Stimulated activated CD4-positive, alpha-beta T cell treated with anti-CD3 and anti-CD28 coated beads, Interleukin-1b, Interleukin-23, amount 100 ng/mL, for 1 hour (primary cell): ENCODE measurements at places on chromosomes 3 and 15.

GRCh38 chr3:184160456-184160855, 5.3 kb downstream of the DVL3 start:
- no peak for DNase-seq

DNA sequence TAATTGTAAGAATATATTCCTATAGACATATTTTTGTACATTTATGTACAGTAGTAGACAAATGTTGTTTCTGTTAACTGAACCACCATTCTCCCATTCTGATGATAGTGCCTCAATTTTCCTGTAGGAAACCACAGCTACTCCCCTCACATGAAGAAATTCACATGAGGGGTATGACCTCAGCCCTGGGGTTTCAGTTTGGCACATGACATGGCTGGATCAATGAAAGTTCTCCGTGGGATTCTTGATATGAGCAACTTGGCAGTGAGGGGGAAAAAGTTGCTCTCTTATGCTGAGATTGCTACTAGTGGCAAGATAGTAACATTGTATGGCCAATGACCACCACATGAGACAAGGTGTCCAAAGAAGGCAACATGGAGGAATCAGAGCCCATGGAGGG, 1090.3 kb upstream of the CFAP20DC start:
- no peak for DNase-seq

DNA sequence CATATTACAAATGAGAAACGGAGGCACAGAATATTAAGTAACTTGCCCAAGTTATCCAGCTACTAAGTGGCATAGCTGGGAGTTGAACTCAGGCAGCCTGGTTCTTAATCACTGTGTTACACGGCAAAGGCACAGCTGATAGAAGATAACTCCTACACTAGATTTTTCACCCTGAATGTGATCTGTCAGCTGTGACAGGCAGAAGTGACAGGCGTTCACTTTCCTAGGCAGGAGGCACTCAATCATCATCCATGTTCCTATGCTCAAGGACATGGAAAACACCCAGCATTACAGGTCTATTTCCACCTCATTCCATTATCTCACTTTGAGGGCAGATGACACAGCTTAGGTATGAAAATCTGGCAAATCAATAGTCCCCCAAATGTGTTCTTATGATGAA, 35.6 kb downstream of the TBC1D2B start:
- no peak for DNase-seq

GRCh38 chr3:45414823-45415222, 26.4 kb downstream of the LARS2 start:
- DNase-seq: no peak

- peak; percentile 50 for DNase-seq
Measured at GRCh38 chr15:28975766-28976179, 90.0 kb downstream of the APBA2 start.

DNA sequence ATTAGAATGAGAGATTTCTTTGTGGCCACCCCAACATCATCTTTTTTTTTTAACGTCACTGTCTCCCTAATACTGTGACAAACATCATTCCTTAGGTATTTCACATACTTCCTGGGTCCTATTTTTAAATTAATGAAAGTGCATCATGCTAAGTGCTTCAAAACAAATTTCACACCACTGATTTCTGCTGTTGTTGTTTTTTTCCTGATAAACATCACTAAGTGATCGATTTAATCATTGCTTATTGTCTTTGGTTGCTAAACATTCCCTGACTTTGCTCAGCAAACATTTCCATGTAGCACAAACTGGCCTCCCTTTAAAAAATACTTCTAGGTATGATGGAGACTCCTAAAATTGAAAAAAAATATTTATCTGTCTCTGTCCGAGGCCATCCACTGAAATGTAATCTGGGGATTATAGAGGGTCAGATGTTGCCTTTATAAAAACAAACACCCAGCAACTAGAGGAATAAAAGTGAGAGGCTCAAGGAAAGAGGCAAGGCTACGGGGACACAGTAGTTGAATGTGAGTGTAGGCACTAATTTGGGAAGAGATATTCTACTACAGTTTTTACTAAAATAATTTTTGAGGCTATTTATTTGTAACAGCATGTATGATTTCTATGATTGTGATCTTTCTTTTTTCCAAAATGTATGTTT, 20.5 kb upstream of the LMOD3 start:
- no peak for DNase-seq

DNA sequence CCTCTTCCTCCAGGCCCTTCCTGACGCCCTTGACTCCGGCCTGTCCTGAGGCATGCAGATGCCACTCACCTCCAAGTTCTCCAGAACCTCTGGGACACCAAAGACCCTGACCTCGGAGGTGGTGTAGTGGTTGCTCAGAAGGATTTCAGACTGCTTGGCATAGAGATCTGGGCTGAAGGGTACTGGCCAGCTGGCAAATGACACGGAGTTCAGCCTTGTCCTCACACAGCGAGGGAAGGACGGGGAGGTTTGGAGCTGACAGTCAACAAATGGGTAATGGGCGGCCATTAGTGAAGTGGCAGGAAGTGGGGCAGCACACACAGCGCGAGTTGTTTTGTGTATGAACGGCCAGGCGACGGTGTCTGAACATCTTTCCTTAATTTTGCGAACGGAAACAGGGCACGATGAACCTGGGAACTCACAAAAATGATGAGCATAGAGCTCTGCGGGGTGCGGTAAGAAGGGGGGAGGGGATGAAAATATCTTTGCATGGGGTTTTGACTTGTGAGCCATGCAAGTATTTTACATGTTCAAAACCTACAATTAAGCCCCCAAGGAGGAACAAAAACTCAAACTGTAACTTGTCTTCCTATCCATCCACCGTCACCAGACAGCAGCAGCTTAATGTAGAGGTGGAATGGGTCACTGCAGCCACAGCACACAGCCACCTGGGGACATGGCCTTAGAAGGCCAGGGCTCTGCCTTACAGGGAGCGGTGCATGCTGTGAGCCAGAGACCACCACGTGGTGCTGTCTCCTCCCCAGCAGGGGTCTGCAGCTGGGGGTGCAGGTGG, 43.6 kb upstream of the RPL32 start:
- DNase-seq: no peak

DNA sequence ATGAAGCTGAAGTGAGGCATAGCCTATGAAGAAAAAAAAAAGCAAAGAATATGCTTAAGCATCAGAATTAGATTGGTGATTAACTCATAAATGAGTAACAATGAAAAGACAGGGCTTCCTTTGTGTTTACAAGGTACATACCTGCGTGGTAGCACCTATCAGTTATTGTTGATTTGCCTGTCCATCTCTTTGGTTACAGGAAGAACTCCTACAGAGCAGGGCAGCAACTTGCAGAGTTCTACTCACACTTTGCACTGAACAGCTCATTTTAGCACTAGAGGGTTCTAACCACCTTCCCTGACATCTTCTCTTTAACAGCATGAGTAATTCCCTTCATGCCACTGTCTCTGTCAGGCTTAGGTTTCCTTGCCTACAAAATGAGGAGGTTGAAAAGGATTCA, 166.0 kb downstream of the DPH6 start:
- no peak for DNase-seq

- no peak for DNase-seq
Measured at GRCh38 chr15:37891766-37892368, 42.6 kb upstream of the TMCO5A start.

GRCh38 chr3:165852711-165853110, 15.5 kb upstream of the BCHE start:
- DNase-seq: no peak
